ENCODE measurements at places on chromosomes 6 and 20.

DNA sequence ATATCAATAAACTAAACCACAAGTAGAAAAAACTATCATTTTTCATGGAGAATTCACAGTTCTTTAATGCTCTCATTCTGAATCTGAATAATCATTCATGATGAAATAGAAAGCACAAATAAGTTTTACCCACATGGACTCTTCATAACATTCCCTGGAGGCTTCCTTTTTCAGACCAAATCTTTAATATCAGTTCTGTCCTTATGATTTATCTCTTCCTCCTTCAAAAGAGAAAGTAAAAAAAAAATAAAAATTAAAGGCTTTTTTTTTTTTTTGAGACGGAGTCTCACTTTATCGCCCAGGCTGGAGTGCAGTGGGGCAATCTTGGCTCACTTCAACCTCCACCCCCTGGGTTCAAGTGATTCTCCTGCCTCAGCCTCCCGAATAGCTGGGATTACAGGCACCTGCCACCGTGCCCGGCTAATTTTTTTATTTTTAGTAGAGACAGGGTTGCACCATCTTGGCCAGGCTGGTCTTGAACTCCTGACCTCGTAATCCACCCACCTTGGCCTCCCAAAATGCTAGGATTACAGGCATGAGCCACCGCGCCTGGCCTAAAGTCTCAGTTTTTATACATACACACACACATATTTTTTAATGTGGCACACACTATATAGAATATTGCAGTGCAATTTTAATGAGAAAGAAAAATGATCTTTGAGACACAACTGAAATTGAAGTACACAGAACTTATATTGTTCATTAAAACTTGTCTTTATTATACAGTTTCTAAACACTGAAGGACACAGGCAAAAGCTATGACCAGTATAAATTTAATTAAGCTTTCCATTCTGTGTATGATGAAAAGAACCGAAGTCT, 31.9 kb upstream of the ZNF217 start:
- no peak for DNase-seq

- DNase-seq, result no peak
These were observed 411.5 kb downstream of the TENT5A start for GRCh38 chr6:81340946-81341345.

DNA sequence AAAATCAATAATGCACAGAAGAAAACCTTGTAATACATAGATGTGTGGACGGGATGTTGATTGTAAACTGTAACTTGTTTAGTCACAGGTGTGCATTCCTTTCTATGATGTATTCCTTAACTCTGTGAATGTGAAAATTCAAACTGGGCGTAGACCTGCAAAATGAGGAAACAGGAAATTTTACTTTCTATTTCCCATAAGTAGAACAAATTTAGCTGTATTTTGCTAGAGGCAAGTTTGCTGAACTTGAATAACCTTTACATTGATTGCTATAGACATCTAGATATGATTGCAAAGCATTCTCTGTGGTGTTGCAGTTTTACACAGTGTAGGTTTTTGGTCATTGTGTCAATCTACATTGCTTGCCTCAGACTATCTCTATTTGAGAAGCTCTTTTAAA, 368.4 kb upstream of the MAN1A1 start:
- no peak for DNase-seq

GRCh38 chr6:30515106-30515505, 25.8 kb downstream of the HLA-E start:
- no peak for DNase-seq

- DNase-seq, result no peak
These were observed 72.6 kb downstream of the SCAND1 start for GRCh38 chr20:35881676-35882075.

DNA sequence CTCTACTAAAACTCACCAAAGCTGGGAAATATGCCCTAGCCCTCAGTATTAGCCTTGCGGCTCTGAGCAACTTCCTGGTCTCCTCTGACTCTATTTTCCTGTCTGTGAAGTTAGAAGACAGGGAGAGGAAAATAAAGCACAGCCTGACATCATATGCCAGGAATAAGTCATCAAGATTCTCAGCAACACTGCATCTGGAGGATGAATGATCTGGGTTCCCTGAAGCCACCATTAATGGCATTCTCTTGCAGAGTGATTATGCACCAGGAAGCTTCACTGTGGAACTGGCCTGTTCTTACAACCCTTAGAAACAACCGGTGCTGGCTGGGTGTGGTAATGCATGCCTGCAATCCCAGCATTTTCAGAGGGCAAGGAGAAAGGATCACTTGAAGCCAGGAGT, 12.4 kb downstream of the ADGRF5 start:
- no peak for DNase-seq

DNA sequence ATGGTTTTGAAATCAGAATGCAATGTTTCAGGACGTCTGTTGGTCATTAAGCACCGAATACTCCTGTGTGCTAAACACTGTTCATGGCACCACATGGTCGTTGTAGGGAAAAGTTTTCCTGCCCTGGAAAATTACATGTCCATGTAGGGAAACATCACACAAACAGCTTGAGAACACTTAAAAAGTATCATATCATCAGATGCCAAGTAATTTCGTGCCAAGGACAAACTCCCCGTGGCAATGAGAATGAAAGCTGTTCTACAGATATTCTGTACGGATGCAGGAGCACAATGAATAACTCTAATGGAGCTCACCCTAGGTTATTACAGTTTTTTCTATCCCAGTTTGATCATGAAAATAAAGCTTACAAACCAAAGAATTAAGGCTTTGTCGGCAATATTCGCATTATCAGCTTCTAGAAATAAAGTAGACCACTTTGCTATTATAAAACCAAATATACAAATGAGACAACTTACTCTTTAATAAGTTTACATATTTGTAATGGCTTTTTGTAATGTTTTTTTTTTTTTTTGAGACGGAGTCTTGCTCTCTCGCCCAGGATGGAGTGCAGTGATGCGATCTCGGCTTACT, 4.6 kb upstream of the DST start:
- DNase-seq, result no peak

DNA sequence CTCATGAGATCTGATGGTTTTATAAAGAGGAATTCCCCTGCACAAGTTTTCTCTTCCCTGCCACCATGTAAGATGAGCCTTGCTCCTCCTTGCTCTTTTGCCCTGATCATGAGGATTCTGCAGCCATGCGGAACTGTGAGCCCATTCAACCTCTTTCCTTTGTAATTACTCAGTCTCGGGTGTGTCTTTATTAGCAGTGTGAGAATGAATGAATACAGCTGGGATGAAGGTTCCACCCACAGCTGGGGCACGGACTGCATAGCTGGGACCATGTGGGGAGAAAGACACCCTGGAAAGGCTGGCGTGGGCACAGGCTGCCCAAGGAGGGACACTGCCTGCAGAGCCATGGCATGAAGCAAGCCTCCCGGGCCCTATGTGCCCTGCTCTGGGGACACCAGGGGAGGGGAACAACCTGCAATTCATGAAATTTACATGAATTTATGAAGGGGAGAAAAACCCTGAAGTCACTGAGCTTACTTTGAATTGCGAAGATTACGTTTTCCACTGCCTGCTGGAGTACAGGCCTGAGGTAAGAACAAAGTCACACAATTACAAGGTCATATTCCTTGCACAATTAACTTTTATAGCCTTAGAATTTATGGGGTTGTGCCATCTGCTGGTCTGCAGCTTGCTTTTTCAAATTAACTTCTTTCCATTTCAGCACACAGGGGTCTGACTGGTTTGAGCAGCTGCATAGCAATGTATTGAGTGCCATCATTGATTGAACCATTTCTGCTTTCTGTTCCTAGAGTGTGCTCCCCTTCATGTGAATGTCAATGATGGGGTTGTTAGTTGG, 46.2 kb downstream of the SLC22A1 start:
- peak; percentile 6 for DNase-seq
